Renal cortical epithelial cell (primary cell): ENCODE measurements at places on chromosomes 16 and 17.
A peak's percentile ranks its signal among the peaks of the same experiment; 100 is the strongest.

DNA sequence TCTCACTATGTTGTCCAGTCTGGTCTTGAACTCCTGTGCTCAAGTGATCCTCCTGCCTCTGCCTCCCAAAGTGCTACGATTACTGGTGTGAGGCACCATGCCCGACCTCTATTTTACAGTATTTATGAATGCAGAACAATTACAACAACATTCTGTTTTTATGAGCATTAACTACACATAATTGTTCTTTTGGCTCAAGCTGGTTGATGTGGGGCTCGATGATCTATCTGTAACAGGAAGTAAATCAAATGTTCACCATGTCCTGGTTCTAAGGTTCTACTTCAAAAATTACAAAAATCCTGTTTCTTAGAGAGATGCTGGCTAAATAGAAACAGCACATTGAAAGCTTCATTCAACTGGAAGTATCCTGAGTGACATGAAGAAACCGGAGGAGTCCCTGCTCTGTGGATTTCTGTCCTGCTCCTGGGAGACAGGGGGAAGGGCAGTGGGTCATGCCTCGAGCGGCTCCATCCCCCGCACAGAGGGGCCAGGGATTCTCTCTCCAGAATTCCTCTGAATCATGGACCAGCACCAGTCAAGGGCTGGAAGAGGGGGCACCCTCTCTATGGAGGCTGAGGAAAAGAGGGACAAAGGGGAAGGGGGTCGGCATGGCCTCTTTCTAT, 31.5 kb downstream of the FA2H start:
- no peak for DNase-seq

GRCh38 chr16:4217204-4218131, 24.4 kb downstream of the SRL start:
- DNase-seq: no peak

DNA sequence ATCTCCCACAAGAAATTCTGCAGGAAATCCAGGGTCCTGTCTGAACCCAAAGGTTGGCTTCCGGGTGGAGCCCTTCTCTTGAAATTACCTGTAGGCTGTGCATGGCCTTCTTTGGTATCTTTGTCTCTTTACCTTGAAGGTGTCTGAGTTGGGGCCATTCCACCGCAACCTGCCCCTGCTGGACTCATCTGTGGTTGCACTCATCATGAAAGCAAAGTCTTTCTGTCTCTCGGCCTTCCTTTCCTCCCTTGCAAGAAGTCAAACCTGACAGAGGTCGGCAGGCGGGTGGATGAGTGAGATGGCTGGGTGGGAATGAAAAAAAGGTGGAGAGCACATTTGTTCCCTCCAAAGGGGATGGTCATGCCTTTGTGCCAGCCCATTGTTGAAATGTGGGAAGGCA, 25.1 kb downstream of the SALL1 start:
- DNase-seq: no peak

GRCh38 chr17:5418858-5419355, 555 bp downstream of the NUP88 start:
- DNase-seq: peak; percentile 96

GRCh38 chr16:24718967-24719521, 10.4 kb upstream of the TNRC6A start:
- no peak for DNase-seq

- DNase-seq: peak; percentile 38
Observed at GRCh38 chr17:79978548-79978855, 57.2 kb downstream of the TBC1D16 start.

DNA sequence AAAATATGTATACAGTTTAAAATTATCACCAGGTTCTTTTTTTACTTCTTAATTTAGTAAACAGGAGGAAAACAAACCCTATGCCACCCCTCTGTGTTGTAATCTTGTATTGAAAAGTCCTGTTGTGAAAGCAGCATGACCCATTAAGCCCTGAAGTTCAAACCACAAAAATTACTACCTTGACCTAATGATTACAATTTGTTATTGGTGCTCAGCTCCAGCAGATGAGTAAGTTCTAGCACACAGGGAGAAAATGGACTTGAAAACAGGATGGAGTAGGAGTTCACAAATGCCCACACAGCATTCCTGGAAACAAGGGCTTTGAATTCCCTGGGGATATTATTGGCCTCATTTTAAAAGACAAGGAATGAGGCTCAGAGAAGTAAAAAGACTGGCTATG, 505.8 kb upstream of the ERCC4 start:
- peak; percentile 97 for DNase-seq

DNA sequence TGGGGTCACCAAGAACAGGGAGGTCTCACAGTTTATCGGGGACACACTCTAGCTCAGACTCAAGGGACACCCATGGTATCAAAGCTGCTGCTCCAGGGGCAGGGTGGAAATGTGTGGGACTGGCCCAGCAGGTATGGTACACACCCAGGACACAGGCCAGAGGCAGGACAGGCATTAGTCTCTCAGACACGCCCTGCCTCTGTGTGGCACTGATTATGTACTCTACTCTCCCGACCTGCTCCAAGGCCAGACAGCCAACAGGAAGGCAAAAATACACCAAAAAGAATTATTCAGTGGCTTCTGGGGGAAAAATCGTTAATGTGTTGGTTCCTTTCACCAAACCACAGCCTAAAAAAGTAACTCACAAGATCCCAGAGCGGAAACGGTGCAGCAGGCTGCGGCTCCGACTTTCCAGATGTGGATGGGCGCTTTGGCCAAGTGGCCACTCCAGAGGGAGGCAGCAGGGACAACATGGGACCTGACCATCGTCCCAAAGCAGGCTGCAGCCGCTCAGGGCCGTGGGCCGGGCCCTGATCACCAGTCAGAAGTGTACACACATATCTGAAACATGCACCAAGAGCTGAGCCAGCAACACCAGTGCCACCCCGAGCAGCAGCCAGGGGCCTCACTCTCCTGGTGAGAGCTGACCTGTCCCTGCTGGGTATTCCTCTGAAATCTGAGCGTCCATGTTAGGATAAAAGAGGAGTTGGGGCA, 1.0 kb upstream of the SIRT7 start:
- DNase-seq: no peak

GRCh38 chr17:49932138-49932723, 36.8 kb upstream of the DLX4 start:
- no peak for DNase-seq

DNA sequence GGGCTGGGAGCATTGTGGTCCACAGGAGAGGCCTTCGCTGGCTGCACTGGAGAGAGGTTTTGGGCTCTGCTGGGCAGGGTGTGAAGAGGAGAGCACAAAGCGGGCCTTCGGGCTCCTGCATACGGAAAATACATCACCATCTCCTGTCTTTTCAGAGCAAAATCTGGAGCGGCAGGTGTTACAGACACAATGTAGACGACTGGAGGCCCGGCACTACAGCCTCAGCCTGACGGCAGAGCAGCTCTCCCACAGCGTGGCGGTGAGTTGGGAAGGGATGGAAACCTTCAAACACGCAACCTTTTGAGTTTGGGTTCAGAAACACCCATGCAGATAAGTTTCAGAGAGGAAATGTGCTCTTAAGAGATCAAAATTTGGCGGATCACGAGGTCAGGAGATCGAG, 17.9 kb downstream of the GINS2 start:
- DNase-seq: no peak

DNA sequence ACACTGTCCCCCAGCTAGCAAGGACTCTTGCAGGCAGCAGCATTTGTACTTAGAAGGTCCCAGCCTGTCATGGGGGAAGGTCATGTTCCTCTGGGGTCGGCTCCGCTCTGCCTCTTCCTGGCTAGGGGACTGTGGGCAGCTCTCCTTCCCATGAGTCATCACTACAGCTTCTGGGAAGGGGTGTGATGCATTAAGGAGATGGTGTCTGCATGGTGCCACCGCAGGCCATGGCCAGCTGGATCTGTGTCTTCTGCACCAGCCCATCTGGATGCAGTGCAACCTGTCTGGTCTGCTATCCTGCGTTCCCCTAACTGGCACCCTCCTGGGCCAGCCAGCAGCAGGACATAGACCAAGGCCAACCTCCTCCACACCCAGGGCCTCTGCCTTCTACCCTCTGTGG, 6.3 kb downstream of the STARD3 start:
- peak; percentile 39 for DNase-seq

DNA sequence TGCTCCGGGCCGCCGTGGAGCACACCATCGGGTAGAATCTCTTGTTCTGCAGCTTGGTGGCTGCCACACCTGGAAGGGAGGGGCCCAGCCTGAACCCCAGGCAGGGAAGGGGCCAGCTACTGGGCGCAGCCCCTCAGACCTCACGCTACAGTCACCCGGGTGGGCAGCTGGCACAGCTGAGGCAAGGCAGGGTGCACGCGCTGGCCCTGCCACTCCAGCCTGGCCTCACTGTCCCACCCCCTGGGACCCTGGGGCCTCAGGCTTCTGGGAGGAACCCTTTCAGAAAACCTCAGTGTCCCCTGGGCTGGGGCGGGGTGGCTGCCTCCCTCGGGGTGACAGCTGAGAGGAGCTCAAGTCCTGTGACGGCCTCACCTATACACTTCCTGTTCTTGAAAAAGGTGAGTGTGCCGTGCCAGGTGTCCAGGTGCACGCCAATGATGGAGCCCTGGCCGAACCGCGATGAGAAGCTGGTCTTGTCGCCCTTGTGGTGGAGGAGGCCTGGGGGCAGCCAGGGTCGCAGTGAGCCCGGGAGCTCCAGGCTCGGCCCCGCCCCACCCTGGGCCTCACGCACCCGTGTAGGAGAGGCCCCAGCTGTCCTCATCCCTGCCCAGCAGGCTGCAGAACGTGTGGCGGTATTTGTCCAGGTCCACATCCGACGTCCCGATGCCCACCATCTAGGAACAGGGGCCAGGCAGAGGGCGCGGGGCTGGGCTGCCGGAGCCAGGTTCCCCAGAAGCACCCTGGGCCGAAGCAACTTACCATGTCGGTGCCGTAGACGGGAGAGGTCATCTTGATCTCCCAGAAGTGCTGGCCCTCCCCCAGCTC, 4.7 kb upstream of the MRPS34 start:
- DNase-seq: no peak

GRCh38 chr16:23587726-23588125, 8.4 kb downstream of the NDUFAB1 start:
- no peak for DNase-seq

DNA sequence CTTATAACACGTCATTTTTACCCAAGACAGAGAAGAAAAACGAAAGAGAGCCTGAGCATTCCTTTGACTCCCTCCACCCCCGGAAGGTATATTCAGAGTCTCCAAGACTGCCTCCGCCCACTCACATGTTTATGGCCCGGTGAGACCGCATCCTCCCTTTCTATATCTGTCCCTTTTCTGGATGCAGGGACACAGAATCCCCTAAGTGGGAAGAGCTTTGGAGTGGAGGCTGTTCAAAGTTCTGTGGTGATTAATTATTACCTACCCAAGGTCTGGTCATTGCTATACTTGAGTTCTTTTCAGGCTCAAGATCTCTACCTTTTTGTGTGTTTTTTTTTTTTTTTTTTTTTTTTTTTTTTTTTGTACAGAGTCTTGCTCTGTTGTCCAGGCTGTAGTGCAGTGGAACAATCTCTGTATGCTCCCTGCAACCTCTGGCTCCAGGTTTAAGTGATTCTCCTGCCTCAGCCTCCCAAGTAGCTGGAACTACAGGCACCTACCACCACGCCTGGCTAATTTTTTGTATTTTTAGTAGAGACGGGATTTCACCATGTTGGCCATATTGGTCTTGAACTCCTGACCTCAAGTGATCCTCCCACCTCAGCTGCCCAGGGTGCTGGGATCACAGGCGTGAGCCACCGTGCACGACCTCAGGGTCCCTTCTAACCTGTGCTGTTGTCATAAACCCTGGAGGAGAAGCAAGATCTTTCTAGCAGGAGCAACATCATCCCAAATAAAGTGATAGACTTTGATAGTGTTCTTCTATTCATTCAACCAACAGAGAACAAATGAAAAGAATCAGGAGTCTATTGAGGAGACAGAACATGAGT, 407.1 kb downstream of the WWOX start:
- DNase-seq: peak; percentile 51

- peak; percentile 30 for DNase-seq
Observed at GRCh38 chr17:45812102-45812501, 28.0 kb downstream of the CRHR1 start.

DNA sequence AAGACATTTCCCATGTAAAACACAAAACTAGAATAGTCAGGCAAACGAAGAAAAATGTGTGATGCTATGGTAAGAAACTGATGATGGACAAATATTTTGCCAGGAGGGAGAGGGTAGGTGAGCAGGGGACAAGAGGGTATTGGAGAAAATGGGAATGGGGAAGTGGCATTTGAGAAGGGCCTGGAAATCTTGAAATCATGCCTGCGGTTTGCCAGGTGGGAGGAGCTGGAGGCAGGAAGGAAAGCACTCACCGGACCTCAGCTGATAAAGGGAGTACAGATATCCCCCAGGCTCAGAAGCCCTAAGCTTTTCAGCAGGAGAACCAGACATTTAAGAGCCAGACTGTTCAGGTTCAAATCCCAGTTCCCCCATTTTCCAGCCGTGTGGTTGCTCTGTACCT, 103.6 kb downstream of the GSG1L start:
- DNase-seq: no peak
